Stimulated activated CD4-positive, alpha-beta T cell treated with anti-CD3 and anti-CD28 coated beads, Interleukin-2, amount 100 ng/mL, for 24 hours (primary cell): ENCODE measurements at places on chromosomes 16 and 17.

DNA sequence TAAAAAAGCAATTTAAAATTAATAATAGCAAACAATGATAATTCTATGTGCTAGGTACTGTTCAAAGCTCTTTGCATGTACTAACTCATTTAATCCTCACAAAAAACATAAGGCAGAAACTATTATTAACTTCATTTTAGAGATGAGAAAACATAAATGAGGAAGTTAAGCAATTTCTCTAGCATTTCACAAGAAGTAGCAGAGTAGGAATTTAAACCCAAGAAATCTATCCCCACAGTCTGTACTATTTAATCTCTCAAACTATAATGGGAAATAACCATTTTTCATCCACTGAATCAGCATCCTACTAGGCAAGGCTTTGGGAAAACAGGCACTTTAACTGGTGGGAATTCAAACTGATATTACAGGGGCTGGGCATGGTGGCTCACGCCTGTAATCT is 42.2 kb upstream of the INTS2 start:
- no peak for DNase-seq

- no peak for DNase-seq
Measured at GRCh38 chr17:17798573-17799255, 38.1 kb downstream of the SREBF1 start.

DNA sequence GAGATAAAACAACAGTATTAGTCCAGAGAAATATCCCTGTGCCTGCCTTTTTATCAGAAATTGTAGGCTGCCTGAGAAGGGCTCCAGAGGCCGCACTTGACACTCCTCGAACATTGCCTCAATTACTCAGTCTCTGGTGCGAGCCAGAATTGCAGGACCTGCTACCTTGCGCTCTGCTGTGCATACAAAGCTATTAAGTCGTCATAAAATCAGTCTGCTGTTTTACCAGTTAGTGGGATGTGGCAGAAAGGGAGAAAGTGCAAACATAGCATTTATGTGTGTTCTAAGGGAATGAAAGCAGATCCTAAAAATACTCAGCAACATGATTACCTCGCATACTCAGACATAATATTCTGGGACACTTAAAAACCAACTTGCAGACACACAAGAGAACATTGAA is 70.6 kb downstream of the TMC6 start:
- DNase-seq: no peak

DNA sequence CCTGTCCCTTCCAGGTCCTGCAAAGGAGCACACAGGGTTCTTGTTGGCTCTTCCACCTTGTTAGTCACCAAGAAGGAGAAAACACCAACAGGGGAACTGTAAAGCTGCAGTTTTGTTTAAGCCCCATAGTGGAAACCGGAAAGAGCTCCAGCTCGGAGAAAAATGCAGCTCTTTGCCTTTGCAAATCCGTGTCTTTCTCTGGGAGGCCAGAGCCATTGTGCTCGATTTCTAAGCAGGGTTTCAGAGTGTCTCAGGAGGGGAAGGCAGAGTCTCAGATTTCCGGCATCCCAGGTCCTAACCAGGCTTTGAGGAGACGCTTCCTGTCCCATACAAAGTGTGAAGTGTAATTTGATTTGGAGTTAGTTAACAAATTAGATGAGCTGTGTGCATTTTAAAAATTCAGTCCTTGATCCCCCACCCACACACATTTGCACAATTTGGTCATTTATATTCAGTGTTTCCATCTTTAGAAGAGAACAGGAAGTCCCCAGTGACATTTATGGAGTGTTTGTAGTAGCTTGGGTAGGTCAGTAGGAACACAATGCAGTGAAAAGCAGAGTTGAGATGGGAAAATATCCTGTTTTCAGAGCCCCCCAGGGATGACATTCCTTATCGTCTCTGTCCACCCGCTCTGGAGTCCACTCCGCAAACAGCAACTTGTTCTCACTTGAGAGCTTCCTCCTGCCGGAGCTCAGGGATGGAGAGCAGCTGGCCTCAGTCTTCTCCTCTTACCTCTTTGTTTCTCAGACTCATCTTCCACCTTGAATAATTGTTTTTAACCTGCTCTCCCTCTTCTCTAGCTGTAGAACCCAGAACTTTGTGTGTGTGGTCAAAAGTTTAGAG is 331.9 kb downstream of the SEC14L1 start:
- peak; percentile 46 for DNase-seq

DNA sequence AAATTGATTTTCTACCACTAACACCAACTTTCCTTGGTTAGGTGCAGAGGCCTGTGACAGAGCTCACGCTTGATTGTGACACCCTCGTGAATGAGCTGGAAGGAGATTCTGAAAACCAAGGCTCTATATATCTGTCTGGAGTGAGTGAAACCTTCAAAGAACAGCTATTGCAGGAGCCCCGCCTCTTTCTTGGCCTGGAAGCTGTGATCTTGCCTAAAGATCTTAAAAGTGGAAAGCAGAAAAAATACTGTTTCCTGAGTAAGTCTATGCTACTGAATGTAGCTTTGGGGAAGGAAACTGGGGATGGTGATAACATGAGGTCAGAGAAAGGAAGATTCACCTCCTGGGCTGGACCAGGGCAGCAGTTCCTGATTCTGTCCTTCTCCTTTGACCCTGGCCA is 38.3 kb downstream of the REXO5 start:
- DNase-seq: peak; percentile 13

- no peak for DNase-seq
Measured at GRCh38 chr17:22203208-22203715, 510.9 kb downstream of the KCNJ18 start.

- no peak for DNase-seq
Measured at GRCh38 chr16:5374184-5374583, 276.6 kb upstream of the EEF2KMT start.

DNA sequence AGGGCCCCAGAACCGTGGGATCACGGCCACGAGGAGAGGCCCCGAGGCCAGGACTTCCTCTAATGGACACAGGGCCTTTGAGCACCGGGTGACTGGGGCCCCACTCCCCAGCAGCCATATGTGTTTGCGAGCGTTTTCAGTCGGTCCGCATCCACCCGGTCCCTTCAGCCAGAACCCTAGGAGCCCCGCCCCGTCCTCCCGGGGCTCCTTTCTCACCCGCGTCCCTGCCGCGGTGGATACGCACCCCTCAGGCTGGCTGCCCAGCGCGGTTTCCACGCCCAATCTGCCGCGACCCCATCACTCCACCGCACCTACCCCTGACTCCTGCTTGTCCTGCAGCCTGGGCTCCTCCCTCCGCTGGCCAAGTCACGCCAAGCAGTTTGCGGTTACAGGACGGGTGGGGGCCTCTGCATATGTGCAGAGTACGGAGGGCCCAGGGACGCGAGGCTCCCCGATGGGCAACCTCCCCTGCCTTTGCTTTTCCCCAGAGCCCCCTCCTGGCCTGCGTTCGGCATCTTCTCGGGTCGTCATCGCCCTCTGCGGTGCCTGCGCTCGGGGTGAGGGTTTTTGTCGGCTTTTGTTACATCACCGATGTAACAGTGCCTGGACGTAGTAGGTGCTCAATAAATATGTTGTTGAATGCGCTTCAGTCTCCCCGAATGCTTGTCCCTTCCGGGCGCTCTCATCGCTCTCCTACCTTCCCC is 1.0 kb upstream of the TTYH2 start:
- DNase-seq: peak; percentile 44

DNA sequence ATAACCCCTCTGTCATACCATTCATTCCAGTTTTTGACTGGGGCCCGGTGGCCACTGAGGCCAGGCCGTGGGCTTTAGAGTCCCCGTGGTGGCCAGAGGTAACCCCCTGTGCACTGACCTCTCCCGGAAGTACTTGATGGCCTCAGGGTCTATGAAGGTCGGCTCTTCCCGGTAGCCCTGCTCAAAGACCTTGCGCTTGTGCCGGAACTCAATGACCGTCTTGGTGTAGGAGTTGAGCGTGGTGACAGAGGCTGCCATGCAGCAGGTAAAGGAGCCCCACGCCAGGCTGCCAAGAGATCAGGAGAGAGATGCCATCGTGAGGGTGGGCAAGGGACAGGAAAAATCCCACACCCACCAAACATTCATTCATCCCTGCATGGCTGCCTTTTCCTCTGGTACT is 234.8 kb downstream of the GSG1L start:
- no peak for DNase-seq

GRCh38 chr16:13940397-13940933 is 20.5 kb downstream of the ERCC4 start:
- DNase-seq: no peak

DNA sequence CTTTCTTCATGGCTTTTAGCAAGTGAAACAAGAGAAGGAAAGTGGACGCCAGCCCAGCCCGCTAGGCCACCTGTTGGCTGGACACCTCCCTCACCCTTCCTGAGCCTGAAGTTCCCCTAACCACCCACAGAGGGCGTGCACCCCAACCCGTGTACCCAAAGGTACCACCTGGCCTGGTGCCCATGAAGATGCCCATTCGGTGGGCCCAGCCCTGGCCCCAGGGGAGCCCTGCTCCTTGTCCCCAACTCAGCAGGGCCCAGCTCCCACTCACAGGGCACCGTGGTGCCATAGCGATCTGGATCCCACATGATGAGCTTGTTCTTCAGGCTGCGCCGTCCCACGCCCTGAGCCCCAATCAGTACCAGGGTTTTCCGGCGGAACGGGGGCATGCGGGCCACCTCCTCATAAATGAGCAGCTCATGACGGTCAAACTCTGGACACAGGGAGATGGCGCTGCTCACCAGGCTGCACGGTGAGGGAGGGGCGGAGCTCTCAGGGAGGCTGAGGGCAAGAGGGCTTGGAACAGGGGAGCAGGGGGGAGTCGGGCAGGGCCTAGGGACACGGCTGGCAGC is 26.8 kb downstream of the MPP2 start:
- peak; percentile 61 for DNase-seq

DNA sequence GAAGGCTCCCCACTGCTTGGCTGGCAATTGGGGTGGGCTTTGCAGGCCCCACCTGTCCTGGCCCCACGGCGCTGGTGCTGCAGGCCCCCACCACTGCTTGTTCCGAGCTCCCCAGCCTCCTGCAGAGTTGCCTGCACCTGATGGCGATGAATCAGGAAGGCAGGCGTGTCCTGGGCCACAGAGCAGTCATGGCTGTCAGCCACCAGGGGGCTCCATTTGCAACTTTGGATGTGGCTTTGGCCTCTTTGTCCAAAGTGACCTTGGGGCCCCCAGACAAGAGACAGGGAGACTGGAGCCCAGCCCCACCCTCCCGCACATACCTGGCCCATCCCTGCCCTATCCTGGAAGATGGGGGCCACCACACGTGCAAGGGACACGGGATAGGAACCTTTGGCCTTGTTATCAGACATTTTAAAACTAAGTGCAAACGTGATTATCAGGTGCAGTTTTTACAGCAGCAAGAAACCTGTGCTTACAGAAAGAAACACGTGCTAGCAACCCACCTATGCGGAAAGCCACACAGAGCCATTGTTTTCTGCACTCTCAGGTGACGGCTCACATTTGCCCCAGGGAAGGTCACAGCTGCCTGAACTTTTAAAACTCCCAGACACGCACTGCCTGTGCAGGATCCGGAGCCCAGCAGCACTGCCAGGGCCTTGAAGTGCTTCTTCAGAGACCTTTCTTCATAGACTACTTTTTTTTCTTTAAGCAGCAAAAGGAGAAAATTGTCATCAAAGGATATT is at the start of gene DNASE1:
Gene DNASE1, plus strand, starts transcription at position 443 of the 743 bp plus-strand sequence. CDS start 683 bp downstream, outside the sequence.
- peak; percentile 63 for DNase-seq

DNA sequence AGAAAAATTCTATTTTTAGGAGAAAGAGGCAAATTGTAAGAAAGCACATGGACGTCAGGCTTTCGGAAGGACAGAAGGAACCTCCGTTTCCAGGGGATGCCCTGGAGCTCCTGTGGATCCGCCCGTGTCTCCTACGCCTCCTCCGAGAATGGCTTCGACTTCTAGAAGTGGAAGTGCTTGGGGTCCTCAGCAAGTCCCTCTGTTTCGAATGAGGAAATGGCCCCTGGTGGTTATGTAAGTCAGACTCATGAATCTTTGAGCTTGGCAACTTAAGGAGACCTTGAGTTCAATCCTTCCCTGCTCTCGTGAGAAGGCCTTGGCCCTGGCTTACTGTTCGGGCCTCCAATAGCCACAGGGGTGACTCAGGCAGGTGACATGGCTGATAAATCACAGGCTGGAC is 38.9 kb downstream of the COX4I1 start:
- DNase-seq: no peak

GRCh38 chr16:77273-77806 is 685 bp upstream of the MPG start:
- DNase-seq: no peak

- DNase-seq: no peak
Measured at GRCh38 chr16:49725651-49726050, 130.3 kb downstream of the ZNF423 start.

DNA sequence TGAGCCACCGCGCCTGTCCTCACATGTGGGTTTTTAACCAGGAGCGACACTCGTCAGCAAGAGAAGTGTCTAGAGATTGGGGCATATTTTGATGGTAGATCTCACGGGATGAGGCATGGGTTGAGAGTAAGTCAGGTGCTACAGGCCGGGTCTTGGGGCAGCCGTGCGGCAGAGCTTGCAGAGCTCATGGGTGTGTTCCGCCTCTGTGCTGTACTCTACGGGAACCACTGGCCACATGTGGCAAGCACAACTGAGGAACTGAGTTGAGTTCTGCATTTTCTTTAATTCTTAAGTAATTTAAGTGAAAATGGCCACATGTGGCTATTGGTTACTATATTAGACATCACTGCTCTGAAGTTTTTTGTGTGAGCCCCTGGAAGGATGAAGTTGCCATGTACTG is 9.6 kb downstream of the CLUAP1 start:
- no peak for DNase-seq

DNA sequence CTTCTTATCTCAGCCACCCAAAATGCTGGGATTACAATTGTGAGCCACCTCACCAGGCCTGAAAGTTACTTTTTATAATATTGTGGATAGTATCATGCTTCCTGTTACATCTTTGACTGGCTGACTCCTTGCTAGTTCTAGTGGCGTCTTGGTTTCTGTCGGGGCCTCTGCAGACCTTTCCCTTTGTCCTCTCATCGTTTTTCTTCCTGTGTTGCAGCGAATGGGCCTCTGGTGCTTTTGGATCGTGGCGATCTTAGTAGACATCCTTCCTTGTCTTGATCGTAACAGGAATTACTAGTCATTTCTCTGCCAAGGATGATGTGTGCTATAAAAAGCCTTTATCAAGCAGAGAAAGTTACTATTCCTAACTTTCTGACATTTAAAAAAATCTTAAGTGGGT is 20.8 kb downstream of the ASPSCR1 start:
- DNase-seq: no peak

- DNase-seq: no peak
Measured at GRCh38 chr16:67883146-67883871, 1.4 kb upstream of the NRN1L start.

GRCh38 chr17:50884439-50885311 is 18.5 kb upstream of the TOB1 start:
- DNase-seq: no peak

DNA sequence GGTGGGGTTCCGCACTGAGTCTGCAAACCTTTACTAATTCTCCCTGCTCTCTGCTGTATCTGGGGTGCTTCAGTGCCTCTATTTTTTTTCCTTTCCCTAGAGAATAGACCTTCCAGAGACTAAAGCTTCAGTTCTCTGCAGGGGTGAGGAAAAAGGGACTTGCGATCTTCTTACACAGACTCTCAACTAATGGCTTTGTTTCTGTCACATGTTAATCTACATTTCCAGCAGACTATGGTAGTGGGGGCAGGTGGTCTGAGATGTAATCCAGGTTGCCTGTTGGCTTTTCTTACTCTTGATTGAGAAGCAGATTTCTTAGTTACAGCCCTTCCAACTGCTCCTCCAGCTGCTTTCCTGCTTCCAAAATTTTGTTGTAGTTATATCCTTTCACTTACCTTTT is 229.0 kb upstream of the NLRP1 start:
- DNase-seq: no peak

- no peak for DNase-seq
Measured at GRCh38 chr16:16075488-16076422, 126.3 kb downstream of the ABCC1 start.

- DNase-seq: no peak
Measured at GRCh38 chr17:50128441-50129352, 1.3 kb downstream of the SAMD14 start.
